ENCODE measurements at places on chromosomes 11 and 22.

GRCh38 chr22:46082633-46083032 is 67.7 kb upstream of the PPARA start:
- DNase-seq = no peak

GRCh38 chr11:100923555-100923954 is 206.1 kb downstream of the PGR start:
- no peak for DNase-seq

GRCh38 chr11:33256813-33257159 is 395 bp upstream of the HIPK3 start:
- no peak for DNase-seq

- no peak for DNase-seq
These were observed 17.8 kb upstream of the KCTD14 start for GRCh38 chr11:78040691-78041379.

DNA sequence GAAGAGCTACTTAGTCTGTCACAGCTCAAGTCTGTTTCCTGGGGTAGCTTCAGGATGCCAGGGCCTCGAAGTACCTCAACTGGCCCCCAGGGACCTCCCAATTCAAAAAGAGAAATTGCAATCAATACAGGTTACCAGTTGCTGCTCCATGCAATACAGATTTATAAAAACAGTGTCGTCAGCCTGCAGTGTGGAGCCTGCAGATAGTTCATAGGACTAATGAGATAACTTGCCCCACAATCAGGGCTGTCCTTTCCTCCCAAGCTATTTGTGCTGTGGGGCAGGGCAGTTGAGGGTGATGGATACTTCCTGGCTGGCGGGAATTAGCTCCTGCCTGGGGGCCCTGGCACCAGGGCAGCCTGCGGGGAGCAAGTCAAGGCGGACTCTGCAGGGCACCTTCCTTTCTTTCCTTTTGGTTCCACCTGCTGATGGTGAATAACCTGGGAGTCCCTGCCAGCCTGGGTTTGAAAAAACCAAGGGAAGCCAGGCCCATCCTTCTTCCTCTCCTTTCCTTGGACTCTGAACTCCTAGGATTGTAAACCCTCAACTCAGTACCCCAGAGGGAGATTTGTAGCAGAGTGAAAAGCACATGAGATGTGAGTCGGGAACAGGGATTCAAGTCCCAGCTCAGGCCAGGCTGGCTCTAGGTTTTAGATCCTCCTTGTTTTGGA is 216.6 kb downstream of the CEP164 start:
- DNase-seq = no peak

- DNase-seq = no peak
These were observed 37.3 kb downstream of the GALNT18 start for GRCh38 chr11:11584530-11584810.

Data from activated CD4-positive, alpha-beta T cell treated with anti-CD3 and anti-CD28 coated beads, Interleukin-2, amount 50 U/mL, for 48 hours (primary cell).